Progenitor cell of endocrine pancreas (in vitro differentiated cells): ENCODE measurements at places on chromosomes 5 and 9.
A peak's percentile ranks its signal among the peaks of the same experiment; 100 is the strongest.

DNA sequence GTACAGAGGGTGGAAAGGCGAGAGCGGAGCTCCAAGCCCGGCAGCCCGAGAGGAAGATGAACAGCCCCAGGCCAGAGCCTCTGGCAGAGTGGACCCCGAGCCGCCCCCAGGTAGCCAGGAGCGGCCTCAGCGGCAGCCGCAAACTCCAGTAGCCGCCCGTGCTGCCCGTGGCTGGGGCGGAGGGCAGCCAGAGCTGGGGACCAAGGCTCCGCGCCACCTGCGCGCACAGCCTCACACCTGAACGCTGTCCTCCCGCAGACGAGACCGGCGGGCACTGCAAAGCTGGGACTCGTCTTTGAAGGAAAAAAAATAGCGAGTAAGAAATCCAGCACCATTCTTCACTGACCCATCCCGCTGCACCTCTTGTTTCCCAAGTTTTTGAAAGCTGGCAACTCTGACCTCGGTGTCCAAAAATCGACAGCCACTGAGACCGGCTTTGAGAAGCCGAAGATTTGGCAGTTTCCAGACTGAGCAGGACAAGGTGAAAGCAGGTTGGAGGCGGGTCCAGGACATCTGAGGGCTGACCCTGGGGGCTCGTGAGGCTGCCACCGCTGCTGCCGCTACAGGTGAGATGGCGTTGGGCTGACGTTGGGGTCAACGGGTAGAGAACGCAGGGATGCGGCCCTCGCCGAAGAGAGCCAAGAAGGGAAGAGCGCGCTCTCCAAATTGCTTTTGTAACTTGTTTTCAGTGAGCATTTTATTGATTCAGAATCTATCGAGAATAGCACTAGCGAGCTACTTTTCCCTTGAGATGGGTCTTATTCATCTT, at the start of gene PTGER4:
Gene PTGER4 (plus strand): TSS at position 3 of the 769 bp plus-strand sequence. CDS start 1,079 bp downstream, outside the sequence.
- peak within 1 kb of the TSS; percentile 94 for H3K27ac ChIP-seq
- peaks cover 27% of the 10 kb centered on the region for H3K27me3 ChIP-seq
- peak within 1 kb of the TSS; percentile 87 for H3K4me3 ChIP-seq
- peaks cover 40% of the 10 kb centered on the region for H3K4me1 ChIP-seq

DNA sequence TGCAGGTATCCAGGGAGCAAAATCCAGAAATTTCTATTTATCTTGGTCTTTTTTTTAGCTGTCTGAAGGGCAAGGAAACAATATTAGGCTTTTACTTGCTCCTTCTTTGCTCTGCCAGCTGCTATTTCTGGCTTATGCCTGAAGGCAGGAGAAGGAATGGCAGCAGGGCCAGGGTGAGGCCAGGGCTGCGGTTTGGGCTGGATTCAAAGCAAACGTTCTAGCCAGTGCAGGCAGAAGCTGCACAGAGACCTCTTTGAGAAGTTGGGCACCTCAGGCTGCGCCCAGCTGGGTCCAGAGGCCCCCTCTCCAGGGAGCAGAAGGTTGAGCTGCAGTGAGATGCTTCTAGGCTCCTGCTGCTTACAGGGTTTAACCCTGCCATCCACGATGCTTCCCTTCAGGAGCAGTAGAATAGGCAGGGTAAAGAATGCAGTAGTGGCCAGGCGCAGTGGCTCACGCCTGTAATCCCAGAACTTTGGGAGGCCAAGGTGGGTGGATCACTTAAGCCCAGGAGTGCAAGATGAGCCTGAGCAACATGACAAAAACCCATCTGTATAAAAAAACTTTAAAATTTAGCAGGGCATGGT, 201.2 kb downstream of the ADCY2 start:
- H3K4me3 ChIP-seq = no peak overlapping the region
- no peak for DNase-seq
- H3K27me3 ChIP-seq = peaks cover 22% of the 10 kb centered on the region
- H3K36me3 ChIP-seq = no peaks in the 10 kb centered on the region
- H3K4me1 ChIP-seq = no peaks in the 10 kb centered on the region

- H3K27me3 ChIP-seq = no peaks in the 10 kb centered on the region
- no peak for DNase-seq
- H3K36me3 ChIP-seq = no peaks in the 10 kb centered on the region
- H3K27ac ChIP-seq = no peak overlapping the region
These were observed 118.4 kb downstream of the ARHGAP26 start for GRCh38 chr5:142888469-142889085.

DNA sequence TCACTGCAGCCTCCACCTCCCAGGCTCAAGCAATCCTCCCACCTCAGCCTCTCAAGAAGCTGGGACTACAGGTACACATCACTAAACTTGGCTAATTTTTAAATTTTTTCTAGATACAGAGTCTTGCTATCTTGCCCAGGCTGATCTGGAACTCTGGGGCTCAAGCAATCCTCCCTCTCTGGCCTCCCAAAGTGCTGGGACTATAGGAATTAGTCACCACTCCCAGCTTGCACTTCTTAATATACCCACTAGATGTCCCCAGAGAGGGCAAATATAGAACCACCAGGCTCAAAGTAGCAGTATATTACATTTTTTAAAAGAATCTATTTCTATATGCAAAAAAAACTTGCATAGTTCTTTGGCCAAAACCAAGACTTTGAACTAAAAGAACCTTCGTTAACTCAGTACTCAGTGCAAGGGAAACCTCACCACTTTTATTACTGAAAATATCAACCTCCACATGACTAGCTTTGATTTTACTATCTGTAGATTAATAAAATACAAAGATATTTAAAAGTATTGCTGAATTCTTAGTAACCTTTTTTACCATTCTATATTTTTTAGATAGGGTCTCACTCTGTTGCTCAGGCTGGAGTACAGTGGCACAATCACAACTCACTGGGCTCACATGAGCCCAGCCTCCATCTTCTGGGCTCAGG, 25.8 kb upstream of the HSD17B3 start:
- H3K36me3 ChIP-seq = peaks cover 7% of the 10 kb centered on the region
- no peak for DNase-seq
- no peak overlapping the region for H3K27ac ChIP-seq
- no peak overlapping the region for H3K4me3 ChIP-seq
- peaks cover 2% of the 10 kb centered on the region for H3K4me1 ChIP-seq
